ENCODE measurements at places on chromosomes 11 and 22.

DNA sequence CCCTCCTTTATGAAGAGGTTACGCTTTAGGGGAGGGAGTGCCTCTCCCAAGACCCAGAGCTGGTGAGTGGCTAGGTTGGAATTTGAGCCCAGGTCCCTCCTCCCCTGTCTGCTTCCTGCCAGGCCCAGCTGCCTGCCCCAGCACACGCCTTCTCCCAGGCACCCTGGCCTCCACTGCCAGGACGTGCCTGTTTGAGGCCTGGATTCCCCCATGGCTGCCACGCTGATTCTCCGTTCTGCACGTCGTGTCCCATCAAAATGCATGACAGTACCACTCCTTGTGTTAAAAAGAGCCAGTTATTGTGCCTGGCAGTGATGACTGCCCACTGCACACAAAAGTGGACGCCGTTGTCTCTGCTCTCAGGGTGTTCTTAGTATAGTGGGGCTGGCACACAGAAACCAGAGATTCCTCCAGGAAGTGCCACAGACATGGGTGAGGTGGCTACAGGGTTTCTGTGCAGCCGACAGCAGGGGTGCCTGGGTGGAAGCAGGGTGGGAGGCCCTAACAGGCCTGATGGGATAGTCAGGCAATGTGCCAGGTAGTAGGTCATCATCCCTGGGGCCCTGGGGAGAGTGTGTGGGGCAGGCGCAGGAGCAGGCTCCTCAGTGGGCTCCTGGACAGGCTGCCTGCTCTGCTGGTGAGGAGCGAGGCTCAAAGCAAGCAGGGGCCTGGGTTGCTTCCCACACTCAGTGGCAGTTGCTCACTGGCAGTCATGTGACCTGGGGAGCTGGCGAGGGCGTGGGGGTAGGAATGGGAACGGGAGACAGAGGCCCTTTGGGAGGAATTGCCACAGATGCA lies 24.2 kb downstream of the MED15 start:
- DNase-seq, result no peak

- DNase-seq, result peak; percentile 6
Measured at GRCh38 chr22:26461188-26461810, 22.3 kb downstream of the HPS4 start.

DNA sequence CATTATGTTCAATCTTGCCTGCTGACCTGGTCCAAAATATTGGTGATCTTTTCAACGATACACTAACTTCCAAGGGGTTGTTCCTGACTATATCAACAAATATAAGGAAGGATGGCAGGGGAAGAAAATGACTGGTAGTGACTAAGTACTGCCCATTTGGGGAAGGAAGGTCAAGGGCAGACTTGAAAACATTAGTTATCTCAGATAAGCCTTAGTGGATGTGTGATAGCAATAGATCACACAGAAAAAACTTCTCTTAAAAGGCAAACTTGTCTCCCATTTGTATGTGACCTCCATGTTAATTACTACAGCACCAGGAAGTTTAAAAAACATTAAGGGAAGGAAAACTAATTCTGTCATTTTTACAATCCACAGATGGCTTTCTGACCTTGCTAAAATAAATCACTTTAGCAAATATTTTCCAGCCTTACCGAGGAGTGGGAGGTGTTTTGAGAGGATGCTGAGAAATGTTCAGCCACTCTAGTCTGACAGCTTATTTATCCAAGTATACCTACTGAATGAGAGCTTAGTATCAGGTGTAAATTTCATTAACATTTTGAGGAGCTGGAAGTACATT lies 88.2 kb upstream of the DDI1 start:
- DNase-seq, result no peak

DNA sequence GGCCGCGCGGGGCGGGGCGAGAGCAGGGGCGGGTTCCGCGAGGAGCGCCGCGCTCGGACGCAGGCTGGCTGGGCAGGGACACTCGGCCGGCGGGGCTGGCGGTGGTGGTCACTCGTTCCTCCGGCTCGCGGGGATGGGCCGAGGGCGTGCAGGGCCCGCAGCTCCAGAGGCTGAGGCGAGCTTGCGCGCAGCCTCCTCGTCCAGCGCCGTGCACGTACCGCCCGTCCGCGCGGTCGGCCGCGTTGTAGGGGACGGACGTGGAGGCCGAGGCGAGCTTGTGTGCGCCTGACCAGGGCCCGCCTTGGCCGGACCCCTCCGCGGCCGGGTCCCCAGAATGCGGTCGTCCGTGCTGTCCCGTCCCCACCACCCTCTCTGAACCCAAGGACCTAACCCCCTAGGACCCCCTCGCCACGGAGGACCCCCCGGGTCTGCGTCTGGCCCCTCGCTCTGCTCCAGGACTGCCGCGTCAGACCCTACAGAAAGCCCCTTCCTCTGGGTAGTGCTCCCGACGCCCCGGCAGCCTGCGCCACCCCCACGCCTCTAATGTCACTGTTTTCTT lies 569 bp upstream of the YPEL1 start:
- no peak for DNase-seq

DNA sequence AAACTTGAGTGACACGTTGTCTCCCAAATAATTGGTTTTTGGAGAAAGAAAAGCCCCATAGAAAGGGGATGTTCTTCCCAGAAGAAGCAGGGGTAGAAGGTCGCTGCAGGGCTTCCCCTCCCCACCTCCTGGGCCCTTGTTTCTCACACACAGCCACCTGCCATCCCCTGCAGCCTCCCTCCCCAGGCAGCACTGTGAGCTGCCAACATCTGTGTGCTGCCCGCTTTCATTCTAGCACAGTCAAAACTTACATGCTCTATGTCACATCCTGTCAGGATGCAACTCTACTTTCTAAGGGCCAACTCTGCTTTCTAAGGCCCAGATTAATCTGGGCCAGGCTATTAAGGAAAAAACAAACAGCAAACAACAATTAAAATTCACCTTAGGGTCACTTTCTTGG lies 309.4 kb upstream of the ZC3H12C start:
- DNase-seq, result no peak

DNA sequence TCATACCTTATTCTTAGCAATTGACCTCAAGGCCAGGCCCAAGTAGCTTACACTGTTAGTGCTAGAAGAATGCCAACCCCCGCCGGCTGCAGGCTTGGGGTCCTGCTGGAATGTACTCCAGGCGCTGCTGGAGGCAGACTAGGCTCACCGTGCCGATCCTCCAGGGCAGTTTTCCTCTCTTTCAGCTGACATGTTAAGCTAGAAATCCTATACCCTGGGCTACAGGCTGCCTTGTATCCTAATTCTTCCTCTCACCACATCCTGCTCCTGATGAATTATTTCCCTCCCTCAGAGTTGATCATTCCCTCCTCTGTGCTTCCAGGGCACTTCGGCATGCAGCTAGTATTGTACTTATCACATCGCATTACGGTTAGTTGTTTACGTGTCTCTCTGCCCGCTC lies 3.4 kb downstream of the SPTBN2 start:
- DNase-seq, result no peak

DNA sequence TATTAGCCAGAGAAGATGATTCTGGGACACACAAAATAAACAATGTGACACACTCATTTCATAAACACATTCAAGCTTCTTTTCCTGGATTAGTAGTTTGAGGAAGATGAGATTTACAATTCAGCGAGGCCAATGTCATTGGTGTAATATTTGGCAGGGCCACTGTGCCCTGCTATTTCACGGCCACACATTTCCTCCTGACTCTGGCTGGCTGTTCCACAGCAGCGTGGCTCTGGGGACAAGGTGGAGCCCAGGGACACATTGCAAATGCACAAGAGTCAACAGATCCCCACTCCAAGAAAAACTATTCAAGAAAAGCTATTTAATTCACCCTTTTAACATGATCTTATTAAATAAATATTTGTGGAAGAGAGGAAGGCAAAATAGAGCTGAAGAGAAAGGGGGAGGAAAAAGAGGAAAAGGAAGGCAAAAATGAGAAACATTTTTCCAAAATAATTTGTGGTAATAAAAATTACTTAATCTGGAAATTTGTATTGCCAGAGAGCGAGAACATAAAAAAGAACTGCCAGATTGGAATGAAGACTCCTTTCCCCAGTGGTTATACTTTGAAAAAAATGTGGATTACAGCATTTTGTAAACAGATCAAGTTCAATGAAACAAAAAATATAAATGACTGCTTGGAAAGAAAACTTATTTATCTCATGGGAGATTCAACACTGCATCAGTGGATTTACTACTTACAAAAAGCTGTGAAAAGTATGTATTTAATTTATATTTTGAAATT lies 27.1 kb downstream of the NXPE2 start:
- DNase-seq, result no peak

Data from NCI-H1417 (cell line).